ENCODE measurements at places on chromosomes 6 and 20. TPM values are rescaled to one million over a fixed set of nuclear protein-coding genes. Genes with fewer than 3 reads are reported as not detected.

The CRIP3 gene
- 0.26 TPM for polyA plus RNA-seq

The PLA2G7 gene
- 0.26 TPM for polyA plus RNA-seq

The KIF3B gene
- 1.4 TPM for polyA plus RNA-seq

The IRF4 gene
- 0.98 TPM for polyA plus RNA-seq

The ENPP5 gene
- 14.4 TPM for polyA plus RNA-seq

The BPIFB4 gene
- polyA plus RNA-seq, result not detected

The NDRG3 gene
- polyA plus RNA-seq, result 57.7 TPM

The MPIG6B gene
- polyA plus RNA-seq, result 2.6 TPM

The MYMX gene
- polyA plus RNA-seq, result not detected

- DNase-seq, result no peak
Observed at GRCh38 chr6:28980137-28980851, 24.8 kb downstream of the ZNF311 start.

GRCh38 chr6:17870300-17871188, 116.9 kb downstream of the KIF13A start:
- DNase-seq, result no peak

DNA sequence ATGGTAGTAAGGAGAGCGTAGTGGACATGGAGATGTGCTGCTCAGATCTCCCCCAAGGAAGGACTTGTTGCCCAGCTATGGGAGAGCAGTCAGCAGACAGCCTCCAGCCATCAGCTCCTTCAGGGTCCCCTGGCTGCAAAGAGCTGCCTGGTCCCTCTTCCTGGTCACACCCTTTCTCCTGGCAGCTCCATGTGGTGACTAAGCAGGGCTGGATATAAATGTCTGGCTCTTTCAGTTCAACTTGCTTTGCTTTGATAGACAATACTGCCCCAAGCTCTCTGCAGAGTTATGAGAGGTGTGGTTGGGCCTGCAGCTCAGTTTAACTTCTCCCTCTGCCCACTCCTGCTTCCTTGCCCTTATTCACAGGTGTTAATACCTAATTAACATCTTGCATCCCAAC, 64.1 kb upstream of the DDR1 start:
- no peak for DNase-seq

DNA sequence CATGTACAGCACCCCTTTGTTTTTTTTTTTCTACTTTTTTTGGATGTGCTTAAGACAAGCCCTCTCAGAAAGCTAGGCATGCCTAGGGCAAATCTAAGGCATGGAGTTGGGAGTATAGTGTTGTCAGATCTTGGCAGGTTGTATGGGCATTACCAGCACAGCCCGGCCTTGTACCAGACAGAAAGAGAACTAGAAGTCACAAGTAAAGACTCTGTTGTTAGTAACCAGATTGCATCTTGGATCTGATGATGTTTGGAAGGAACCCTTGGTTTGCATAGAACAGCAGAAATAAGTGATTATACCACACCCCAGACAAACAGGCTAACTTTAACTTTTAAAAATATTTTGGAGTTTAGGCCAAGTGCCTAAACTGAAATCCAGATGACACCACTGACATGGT, 25.6 kb downstream of the STK35 start:
- DNase-seq, result no peak

GRCh38 chr6:10060004-10060403, 354.9 kb downstream of the TFAP2A start:
- DNase-seq, result no peak

GRCh38 chr6:100267721-100268123, 197.0 kb downstream of the SIM1 start:
- DNase-seq, result no peak

DNA sequence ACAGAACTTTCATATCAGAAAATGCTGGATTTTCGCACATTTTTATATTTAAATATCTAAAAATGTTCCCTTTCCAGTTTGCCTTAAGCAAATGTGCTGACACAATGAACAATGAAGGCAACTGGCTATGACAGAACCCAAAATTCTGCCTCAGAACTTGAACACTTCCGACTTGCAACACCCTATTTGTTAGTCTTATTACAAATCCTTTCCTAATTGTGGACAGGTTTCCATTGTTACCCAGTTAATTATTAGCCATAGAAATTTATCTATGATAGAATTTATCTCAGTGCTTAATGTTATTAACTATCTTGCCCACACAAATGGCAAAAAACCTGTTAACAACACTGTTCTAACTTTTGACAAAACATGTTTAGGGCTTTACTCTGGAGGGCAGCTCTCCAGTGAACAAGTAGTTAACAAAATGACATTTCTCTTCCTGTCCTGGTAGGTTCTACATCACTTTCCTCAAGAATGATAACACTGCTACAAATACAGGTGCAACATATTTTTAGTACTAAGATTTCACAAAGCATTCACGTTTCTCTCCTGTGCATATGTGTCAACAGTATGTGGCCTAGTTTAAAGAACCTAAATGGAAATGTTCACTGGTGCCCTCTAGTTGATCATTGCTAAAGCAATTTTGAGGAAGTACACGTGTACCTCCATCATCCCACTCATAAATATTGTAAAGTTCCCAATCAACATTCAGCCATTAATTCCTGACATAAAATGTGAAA, 58.4 kb downstream of the HIVEP2 start:
- peak; percentile 31 for DNase-seq

DNA sequence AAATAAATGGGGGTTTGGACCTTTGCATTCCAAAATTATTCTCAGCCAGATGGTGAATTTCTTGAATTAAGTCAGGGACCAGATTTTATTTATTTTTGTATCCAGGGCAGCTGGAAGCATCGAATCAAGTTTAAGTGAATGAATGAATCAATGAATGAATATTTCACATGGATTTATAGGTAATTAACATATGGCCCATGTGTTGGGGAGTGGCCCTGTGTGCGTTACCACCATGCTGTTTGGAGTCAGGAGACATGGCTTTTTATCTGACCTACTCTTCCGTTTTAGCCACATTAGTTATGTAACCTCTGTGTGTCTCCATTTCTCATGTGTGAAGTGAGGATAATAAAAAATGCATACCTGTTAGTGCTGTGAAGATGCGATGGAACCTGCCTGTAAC, 213.5 kb downstream of the CDH26 start:
- no peak for DNase-seq

DNA sequence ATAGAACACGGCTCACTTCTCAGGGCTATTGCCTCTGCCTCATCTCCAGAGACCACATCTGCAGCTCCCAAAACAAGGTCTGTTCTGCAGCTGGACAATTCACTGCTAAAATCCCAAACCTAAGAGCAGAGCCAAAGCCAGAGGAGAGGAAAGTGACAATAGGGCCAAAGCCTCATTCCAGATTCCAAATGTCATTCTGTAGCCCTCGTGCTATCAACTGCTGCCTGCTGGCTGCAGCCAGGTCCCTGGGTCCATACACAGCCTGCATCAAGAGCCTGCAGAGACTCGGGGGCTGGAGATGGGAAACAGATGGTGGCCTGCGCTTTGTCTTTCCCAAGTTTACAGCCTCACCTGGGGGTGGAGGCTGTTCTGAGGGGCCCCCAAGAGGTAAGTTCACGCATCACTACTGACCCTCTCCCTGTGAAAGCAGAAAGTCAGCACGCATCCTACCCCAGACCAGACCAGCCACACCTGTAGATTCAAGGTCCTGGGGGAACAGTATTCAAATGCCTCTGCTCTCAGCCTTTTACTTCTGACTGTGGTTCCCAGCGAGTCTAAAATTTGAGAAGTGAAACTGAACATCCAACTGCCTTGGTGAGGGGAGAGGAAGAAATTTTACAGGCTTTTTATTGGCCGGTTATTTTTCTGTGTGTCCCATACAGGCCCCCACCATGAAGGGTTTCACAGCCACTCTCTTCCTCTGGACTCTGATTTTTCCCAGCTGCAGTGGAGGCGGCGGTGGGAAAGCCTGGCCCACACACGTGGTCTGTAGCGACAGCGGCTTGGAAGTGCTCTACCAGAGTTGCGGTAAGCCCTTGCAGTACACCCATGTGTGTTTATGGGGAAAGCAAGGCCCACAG, at the start of gene LY86:
Gene LY86, plus strand, starts transcription at position 657 of the 860 bp plus-strand sequence. Its CDS starts 15 bp downstream, at position 672.
- DNase-seq, result no peak

DNA sequence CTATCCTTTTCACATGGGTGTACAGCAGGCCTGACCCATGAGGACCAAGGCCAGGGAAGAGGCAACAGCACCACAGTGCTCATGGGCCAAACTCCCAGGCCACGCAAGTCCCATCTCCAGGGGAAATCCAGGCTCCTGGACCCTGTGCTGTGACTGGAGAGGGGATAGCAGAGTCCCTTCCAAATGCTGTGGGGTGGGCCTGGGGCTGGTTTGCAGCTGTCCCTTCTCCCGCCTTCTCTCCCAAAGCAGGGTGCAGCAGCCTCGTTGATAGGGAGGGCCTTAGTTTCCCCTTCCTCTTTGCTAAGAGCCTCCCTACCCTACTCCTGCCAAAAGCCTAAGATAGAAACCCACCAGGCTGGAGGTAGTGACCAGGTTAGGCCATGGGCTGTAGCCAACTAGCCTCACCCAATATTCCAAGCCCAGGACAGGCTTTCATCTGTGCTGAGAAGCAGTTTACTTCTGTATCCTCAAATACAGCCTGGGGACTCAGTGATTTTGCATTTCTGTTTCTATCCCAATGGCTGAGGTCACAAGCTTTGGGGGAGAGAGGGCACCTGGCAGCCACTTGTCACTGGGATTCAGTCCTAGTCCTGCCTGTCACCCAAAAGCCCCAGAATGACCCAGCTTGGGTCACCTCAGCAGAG, 1.4 kb downstream of the CTSZ start:
- no peak for DNase-seq

DNA sequence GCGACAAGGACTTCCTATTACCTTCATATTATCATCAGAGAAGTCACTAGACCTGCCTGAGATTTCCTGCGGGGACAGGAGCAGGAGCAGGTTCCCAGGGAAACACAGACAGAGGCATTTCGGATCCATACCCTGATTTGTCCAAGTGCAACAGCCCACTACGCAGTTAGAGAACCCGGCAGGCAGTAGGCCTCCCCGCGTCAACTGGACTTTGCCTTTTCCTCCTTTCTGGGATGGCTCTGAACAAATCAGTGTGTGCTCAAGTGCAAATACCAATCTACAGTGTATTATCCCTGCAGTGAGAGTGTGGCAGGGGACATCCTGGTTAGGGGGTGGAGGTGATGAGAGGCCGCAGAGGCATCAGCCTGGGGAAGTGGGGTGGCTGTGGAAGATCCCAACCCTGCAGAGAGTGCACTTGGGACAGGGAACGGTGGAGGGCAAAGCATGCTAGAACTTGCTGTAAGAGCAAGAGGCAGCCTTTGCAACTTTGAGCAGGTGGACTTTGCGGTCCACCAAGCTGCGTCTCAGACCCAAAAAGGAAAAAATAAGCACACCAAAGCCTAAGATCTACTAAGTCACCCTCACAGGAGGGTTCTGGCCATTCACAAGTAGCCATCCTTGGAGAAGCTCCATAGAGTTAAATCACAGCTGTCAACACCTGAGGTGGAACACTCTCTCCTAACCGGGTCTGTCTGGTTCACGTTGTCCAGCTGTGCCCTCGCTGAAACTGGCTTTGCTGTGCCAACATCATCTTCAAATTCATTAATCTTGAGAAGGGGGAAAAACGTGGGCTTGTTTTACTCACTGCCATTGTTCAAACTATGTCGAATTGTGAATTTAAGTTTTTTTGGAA, 159.1 kb downstream of the ZDHHC14 start:
- no peak for DNase-seq

GRCh38 chr20:45041464-45042337, 59.2 kb downstream of the KCNS1 start:
- DNase-seq, result no peak

GRCh38 chr20:38747495-38748096, 664 bp upstream of the ACTR5 start:
- DNase-seq, result no peak

- no peak for DNase-seq
Observed at GRCh38 chr6:17021539-17021889, 80.3 kb upstream of the STMND1 start.

GRCh38 chr6:141123497-141123896, 1009.2 kb upstream of the GJE1 start:
- DNase-seq, result no peak

- DNase-seq, result no peak
Observed at GRCh38 chr6:206264-206663, 86.0 kb upstream of the DUSP22 start.

- no peak for DNase-seq
Observed at GRCh38 chr6:44050872-44051505, 76.3 kb downstream of the MRPL14 start.

- no peak for DNase-seq
Observed at GRCh38 chr6:145006914-145007313, 721.8 kb downstream of the UTRN start.

DNA sequence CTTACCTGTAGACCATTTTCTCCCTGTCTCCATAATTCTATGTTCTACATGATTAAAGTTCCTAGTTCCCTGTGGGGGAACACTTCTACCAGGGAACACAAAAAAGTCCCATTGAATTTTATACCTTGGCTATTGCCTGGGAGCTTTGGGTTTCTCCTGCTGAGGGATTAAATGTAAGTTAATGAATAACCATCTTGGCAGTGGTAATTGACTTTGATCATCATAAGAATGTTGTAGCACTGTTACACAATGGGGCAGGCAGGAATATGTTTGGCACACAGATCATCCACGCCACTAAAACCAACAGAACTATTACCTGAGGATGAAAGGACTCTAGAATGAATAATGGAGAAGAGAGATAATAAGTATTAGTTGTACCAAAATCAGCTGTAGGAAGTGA, 1106.2 kb upstream of the GJE1 start:
- DNase-seq, result no peak

- DNase-seq, result no peak
Observed at GRCh38 chr20:31605902-31606803, 1.1 kb downstream of the ID1 start.

DNA sequence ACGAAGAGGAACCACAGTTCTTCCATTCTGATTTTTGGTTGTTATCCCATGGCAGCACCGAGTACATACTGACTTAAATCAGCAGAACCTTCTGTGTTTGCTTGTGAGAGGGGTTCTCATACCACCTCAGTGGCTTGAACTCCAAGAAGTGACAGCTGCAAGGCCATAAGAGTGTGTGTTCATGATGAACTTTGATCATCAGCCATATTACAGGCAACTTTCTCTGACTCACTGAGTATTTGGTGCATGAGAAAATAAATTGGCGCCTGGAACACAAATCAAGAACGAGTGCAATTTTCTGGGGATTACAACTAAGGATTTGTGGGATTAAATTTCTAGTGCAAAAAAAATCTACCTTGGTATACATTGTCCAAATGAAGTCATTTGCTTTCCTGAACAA, 68.9 kb downstream of the CYP39A1 start:
- no peak for DNase-seq

Measured in immature natural killer cell (primary cell).